H9 (cell line): ENCODE measurements at places on chromosomes 6 and 20.

- DNase-seq, result no peak
These were observed 119.6 kb downstream of the SCML4 start for GRCh38 chr6:107704347-107705013.

DNA sequence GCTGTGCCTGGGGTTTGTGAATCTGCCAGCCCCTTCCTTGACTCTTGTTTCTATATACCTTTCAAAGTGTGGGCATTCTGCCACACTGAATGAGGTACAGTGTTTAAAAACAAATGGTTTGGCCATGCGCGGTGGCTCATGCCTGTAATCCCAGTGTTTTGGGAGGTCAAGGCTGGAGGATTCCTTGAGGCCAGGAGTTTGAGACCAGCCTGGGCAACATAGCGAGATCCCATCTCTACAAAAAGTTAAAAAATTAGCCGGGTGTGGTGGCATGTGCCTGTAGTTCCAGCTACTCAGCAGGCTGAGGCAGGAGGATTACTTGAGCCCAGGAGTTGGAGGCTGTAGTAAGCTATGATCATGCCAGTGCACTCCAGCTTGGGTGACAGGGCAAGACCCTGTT, 5.8 kb downstream of the FAM83D start:
- no peak for DNase-seq

- DNase-seq, result no peak
These were observed 144.2 kb upstream of the FBXL4 start for GRCh38 chr6:99091985-99092384.

DNA sequence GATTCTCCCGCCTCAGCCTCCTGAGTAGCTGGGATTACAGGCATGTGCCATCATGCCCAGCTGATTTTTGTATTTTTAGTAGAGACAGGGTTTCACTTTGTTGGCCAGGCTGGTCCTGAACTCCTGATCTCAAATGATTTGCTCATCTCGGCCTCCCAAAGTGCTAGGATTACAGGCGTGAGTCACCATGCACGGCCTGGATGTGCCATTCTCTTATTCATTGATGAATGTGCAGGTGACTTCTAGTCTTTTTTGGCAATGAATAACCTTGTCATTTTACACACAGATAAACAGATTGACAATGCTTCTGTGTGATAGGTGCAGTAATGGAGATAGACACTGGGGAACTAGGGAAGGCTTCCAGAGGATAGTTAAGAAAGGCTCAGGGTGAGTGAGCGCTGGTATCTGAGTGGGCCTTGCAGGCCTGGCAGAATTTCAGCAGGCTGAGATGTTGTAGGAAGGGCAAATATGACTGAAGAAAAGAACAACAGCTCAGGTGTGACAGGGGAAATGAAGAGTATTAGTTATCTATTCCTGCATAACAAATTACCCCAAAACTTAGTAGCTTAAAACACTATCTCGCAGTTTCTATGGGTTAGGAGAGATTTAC, 23.3 kb downstream of the PPARD start:
- DNase-seq, result no peak

DNA sequence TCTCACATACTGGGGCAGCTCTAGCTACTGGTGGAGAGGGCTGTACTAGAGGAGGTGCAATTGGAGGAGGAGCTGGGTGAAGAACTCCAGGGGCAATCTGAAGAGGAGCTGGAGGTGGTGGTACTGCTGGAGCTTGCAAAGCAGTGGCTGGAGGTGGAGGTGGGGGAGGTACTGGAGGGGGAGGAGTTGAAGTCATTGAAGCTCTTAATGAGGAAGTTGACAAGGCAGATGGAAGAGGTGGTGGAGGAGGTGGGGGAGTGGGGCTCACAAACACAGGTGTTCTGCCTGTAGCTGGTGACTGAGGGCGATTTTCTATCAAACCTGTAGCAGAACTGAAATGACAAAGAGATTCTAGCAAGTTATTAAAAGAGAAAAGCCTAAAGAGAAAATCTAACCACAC, 77.6 kb downstream of the WASF1 start:
- DNase-seq, result peak; percentile 52

GRCh38 chr20:63363981-63364561, 2.9 kb upstream of the CHRNA4 start:
- no peak for DNase-seq

GRCh38 chr6:155157101-155157500, 106.7 kb upstream of the CLDN20 start:
- no peak for DNase-seq

DNA sequence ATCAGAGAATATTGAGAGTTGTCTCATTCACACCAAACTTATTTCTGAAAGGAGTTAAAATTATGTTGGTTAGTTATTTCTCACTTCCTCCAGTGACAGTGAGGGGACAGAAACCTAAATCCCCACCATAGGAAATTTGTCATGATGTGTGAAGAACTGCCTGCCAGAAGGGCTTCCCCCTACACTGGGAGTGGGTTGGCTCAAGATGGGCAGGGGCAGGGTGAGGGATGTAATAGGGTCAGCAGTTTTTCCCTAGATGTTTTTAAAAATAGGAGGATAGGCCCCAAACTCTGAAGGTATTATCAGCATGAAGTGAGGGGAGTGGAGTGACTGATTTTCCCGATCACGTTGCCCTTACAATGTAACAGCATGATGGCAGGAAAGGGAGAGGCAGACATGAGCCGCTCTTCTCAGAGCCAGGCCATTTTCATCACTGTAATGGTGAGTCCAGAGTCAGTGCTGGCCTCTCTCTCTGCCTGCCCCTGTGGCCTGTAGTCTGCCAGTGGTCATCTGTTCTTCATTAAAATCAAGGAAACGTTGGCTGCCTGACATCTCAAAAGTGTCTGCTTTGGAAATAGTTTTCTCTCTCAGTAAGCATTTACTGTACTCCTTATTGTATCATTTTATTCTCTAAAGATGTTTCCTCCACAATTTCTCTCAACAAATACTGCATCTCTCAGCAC, 59.8 kb upstream of the SYNJ2 start:
- no peak for DNase-seq
